ENCODE measurements at places on chromosomes 7 and 10.

- no peak for DNase-seq
Observed at GRCh38 chr7:123131556-123131955, 68.2 kb downstream of the SLC13A1 start.

DNA sequence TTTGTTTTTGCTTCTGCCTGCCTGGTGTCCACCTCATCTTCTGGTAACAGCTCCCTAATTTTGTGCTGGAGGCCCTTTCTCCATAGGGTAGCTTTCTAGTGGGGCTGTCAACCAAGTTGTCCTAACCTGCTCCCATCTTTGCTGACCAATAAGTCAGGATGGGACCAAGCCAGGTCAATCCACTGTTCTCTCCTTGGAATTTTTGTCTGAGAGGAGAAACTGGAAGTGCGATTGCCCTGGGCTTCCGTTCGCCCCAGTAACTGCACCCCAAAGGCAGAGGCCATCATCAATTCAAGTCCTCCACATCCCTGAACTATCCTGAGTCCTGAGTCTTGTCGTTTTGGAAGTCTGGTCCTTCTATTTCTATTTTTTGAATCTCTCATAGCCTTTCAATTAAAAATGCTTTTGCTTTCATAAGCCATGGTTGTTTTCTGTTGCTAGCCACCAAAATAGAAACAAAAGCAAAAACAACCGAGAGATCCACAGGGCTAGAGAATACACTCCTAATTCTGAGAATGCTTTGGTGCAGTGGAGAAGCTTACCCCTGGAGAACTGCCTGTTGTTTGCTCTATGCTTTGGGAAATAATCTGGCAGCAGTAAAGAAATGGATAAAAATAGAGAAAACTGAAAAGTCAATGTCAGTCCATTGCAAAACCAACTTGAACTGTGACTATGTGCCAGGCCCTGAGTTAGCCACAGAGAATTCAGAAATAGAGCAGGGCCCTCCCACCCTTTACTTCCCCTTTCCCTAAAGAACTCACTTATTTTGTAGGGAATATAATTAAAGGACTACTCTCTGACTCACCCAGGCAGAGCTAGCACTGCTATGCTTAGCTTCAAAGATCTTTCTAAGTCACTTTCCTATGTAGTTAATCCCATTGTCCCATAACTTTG, 368.1 kb downstream of the CXCL12 start:
- DNase-seq = no peak

DNA sequence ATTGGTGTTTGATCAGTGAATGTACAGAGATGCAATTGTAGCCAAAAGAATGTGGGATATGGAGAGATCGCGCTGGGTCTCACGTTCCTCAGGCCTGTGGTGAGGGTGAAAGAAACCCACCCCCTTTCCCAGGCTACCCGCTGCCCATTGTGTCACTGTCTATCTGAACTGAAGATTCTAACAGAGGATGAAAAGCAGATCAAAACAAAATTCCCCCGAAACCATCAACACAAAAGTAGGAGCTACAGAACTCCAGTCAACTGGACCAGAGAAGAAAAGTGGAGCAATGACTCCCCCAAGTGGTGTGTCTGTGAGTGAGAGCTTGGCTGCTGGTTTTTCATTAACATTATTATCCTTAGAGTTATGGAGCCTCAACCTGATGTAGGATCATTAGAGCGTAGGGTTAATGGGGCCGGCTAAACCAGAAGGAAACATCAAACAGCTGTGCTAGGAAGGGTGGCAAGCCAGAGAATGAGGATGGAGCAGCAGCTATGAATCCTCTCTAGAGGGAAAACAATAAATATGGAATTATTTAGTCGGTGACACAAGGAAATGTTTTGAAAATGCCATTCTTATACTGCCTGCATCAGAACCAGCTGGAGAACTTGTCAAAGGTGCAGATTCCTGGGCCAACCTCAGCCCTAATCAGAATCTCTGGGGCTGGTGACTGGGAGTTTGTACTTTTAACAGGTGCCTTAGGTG, 38.3 kb downstream of the AKR1B1 start:
- no peak for DNase-seq

DNA sequence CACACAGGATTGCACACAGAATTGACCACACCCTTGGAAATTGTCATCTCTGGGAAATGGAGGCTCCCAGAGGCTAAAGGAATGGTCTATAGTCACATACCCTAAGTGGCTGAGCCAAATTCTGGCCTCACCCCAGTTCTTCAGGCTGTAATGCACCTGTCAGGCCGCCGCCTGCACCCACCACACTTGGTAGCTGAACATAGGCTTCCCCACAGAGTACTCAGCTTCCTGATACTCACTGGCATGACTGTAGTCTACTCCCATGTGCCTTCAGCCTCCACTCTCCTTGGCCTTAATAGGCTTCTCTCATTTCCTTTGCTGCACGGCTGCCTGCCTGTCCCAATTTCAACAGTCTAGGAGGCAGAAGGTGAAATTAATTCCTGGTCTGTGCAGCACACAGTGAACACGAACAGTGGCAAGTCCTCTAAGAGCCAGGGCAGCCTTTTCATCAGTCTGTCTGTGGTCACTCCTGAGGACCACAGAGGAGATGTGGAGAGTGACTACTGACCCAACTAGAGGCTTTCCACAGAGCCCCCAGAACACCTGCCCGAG, 42.5 kb downstream of the NUDCD3 start:
- DNase-seq = no peak

DNA sequence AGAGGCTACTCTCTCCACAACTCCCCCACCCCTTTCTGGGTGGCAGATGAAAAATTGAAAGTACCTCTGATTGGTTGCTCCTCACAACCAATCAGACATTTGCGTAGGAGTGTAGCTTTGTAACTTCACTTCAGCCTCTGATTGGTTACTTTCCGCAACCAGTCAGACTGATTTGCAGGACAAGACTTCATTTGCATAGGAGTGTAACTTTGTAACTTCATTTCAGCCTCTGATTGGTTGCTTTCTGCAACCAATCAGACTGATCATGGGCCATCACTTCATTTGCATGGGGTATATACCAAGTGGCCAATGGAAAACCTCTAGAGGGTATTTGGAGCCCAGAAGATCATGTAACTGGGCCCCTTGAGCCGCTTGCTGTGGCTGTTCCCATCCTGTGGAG, 25.6 kb downstream of the CDNF start:
- no peak for DNase-seq

GRCh38 chr10:79434223-79434687, 11.2 kb downstream of the ZCCHC24 start:
- no peak for DNase-seq

- DNase-seq = no peak
Observed at GRCh38 chr10:123645615-123646014, 20.5 kb upstream of the GPR26 start.
